ENCODE measurements at places on chromosomes 7 and 10.

DNA sequence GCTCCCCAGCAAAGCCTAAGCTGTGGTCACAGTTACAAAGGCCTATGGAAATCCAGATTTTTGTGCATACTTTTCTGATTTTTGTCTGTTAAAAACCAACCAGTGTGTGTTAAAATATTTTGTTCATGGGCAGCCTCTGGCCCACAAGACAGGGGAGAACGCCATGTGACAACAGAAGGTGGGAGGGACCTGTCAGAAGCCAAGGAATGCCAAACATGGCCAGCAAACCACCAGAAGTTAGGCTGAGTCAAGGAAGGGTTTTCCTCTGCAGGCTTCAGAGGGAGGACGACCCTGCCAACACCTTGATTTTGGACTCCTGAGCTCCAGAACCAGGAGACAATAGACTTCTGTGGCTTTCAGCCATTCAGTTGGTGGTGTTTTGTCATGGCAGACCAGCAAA is 127.3 kb downstream of the CUL2 start:
- DNase-seq: no peak

DNA sequence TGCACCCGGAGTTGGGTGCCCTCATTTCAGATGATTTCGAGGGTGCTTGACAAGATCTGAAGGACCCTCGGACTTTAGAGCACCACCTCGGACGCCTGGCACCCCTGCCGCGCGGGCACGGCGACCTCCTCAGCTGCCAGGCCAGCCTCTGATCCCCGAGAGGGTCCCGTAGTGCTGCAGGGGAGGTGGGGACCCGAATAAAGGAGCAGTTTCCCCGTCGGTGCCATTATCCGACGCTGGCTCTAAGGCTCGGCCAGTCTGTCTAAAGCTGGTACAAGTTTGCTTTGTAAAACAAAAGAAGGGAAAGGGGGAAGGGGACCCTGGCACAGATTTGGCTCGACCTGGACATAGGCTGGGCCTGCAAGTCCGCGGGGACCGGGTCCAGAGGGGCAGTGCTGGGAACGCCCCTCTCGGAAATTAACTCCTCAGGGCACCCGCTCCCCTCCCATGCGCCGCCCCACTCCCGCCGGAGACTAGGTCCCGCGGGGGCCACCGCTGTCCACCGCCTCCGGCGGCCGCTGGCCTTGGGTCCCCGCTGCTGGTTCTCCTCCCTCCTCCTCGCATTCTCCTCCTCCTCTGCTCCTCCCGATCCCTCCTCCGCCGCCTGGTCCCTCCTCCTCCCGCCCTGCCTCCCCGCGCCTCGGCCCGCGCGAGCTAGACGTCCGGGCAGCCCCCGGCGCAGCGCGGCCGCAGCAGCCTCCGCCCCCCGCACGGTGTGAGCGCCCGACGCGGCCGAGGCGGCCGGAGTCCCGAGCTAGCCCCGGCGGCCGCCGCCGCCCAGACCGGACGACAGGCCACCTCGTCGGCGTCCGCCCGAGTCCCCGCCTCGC is at the start of gene EGFR:
TSS of gene EGFR (plus strand) at position 657 of the 830 bp plus-strand sequence. CDS start 261 bp downstream, outside the sequence.
- DNase-seq: no peak

GRCh38 chr10:70283445-70284399 is at the start of gene NPFFR1:
TSS of gene NPFFR1 (minus strand) at chr10:70284004. CDS start at chr10:70283676, 328 bp downstream.
- no peak for DNase-seq

DNA sequence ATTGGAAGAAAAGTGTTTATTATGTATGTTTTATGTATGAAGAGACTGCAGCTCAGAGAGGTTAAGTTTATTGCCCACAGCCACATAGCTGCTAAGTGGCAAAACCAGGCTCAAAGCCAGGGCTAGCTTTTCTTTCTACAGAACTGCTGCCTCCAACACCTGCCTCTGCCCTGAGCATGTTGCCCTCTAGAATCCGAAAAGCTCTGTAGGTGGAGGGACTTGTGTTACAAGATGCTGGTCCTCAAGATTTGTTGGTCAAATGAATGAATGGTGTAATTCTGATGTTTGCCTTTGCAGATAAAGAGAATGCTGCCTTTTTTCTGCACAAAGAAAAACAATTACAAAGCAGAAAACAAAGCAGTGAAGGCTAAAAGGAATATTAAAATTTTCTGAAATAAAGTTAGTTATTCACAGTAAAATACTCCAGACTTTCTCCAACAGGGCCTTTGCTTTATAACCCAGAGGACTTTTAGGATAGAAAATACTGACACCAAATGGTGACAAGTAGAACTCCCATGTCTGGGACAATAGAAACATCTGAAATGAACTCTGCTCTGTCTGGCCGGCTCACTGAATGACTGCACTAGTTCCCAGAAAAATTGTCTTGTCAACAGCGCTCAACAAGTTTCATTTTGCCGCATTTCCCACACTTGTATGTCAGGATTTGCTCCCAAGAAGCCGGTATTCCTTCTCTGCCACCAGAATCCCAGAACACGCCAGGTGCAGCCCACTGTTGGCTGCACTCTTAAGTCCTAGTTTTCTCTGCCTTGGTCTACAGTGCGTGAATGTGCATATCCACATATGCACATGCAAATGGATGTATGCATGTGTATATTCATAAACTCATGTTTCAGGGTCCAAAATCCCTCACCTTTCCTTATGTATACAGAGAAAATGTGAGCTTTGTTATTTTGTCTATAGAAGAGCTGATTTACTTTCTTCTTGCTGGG is 11.0 kb upstream of the DNTT start:
- no peak for DNase-seq

DNA sequence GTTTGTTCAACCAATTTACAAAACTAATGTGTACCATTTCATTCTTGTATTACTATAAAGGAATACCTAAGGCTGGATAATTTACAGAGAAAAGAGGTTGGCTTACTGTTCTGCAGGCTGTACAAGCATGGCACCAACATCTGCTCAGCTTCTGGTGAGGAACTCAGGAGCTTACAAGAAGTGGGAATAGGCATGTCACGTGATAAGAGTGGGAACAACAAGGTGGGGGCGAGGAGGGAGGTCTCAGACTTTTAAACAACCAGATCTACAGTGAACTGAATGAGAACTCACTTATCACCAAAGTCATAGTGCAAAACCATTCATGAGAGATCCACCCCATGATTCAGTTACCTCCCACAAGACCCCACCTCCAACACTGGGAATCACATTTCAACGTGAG is 1178.0 kb downstream of the REEP3 start:
- DNase-seq: no peak

DNA sequence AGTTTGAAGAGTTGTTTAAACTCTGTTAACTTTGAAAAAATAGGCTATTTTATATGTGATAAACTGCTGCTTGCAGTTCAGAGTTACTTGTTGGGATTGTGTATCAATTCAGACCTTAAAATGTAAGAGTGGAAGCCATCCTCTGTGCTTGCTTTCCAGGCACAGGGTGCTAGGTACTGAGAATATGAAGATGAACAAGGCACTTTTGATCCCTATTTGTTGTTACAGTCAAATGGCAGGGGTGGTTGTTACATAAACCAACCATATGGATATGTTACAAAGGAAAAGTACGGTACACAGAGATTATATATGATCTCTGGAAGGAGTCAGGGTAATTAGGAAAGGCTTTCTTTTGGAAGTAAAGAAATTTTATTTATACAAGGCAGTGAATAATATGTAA is 63.8 kb downstream of the REEP3 start:
- DNase-seq: no peak

GRCh38 chr10:23499372-23500132 is 60.7 kb downstream of the OTUD1 start:
- no peak for DNase-seq

GRCh38 chr10:128914681-128915080 is 552.4 kb upstream of the MGMT start:
- DNase-seq: no peak

DNA sequence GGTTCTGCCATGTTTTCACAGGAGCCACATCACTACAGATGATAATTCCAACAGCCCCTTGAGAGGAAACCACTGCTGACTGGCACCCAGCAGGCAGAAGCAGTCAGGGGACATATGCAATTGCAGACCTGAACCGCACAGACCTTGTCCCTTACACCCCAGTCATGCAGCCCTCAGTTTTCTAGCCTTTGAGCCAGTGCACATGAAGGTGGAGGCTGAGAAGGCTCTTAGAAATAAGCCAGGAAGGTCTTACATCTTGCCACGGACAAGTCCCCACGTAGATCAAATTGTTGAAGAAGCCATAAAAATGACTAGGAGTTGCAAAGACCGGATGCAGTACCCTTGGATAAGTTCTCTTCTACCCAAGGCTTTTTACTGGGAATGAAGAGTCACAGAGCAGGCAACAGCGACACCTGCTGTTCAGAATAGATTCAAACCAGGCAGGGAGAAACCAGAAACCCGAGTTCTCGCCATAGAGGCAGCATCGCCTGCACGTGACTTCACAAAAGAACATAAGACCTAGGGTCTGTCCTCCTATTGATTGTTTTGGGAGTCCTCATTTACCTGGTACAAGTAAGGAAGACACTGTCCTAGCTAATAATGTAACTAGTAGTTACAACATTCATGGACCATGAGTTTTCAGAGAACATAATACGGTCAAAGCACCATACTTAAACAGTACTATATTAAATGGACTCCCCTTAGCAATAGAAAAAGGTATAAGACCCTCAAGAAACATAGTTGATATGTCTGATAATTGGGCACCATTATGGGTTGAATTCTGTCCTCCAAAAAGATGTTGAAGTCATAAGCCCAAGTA is 11.1 kb downstream of the STEAP1B start:
- no peak for DNase-seq

DNA sequence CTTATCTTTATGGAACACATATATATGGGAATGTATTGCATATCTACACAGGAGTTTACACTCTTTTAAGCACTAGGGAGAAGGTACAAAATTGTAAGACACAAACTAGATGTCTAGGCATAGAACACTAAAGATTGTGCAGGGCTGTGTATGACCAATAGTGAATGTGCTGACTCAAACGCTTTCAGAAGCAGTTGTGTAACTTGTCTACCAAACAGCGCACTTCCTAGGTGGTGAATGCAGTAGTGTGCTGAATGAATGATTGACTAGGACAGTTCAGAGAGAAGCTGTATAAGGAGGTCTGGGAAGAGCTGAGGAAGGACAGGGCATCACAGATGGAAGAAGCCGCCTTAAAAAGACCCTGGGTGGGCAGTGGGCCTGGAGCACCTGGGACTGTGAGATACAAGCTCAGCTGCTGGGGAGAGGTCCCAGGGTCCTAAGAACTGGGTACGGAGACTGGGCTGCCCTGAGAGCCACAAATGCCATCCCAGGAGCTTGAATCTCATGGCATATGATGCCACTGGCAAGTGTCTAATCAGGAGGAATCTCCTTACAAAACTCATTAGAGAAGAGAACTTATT is 14.2 kb downstream of the CLRN3 start:
- DNase-seq: no peak

GRCh38 chr7:143953421-143953820 is 1.2 kb upstream of the OR2F1 start:
- DNase-seq: no peak

DNA sequence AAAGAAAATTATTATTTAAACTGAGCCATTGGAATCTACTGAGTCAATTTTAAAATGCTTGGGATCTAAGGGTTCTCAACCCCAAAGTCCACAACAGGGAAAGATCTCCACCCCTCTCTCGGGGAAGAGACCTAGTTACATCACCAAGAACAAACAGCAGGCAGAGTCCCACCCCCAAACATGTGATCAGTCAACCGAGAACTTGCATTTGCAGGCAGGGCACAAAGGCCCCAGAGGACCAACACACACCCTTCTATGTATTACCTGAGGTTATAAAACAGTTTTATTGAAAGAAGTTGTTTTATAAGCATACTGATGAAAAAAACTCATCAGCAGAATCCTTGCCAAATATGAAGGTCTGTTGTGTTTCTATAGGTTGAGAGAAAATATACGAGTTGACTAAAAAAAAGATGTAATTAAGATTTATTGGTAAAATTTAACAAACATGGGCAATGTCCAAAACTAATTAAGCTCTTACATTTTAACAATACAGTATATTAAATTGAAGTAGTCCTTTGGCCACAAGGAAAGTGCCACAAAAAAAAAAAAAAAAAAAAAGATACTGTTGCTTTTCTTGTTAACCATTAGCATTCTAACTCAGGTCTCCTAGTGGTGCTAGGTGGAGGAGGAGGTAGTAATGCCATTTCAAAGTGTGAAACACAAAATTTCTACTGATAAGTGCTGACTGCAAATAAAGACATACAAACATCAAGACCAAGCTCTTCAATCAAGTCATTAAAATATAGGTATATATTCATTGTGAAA is 975 bp upstream of the USP54 start:
- DNase-seq: no peak

DNA sequence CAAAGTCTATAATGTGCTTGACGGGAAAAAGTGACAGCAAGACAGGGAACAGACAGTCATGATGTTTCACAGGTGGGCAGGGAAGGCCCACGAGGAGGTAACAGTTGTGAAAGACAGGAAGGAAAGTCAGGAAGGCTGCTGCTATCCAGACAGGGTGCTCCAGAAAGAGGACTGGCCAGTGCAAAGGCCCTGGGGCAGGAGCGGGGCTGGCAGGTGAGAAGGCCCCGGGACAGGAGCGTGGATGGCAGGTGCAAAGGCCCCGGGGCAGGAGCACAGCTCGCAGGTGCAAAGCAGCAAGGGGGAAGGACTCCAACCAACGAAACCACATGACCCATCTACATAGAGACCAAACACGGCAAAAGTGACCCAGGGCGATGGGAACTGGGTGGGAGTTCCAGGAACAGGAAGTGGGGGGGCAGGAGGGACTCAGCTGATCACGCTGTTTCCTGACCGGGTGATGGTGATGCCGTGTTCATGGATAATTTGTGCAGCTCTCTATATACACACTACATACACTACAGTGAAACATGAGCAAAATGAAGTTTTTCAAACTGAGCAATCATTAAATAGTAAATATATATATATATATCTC is 138.2 kb downstream of the MAD1L1 start:
- DNase-seq: no peak

DNA sequence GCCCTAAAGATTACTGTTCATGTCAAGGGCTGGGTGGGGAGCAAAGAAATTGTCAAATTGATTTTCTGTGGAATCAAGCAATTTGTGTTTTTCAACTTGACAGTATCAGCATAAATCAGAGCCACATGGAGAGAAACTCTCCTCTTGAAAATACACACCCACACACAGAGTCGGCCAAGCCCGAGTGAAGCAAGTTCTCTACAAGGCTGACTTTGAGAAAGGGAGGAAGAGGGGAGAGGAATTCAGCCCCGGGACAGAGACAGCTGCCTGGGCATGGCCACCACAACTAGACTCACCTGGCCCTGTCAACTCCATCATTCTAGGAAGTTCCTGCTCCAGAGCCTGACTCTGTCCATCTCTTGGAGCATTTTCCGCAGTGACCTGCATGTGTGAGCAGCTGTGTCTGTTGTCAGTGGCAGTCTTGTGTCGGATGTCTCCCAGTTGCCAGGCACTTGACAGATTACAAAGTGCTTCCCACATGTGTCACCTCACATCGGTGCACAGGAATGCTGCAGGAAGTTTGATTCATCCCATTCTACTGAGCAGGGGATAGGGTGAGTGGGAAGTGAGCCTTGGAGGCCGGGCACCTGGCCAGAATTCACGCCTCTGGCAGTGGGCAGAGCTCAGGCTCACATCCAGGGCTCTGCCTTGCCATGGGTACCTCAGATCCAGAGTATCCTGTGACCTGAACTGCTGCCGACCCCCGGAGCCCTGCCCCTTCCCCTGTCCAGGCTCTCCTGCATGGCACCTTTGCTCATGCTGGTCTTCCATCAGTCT is 37.9 kb downstream of the ADAM12 start:
- DNase-seq: no peak

Data from SIG-M5 (cell line).